ENCODE measurements at places on chromosomes 4 and X.

DNA sequence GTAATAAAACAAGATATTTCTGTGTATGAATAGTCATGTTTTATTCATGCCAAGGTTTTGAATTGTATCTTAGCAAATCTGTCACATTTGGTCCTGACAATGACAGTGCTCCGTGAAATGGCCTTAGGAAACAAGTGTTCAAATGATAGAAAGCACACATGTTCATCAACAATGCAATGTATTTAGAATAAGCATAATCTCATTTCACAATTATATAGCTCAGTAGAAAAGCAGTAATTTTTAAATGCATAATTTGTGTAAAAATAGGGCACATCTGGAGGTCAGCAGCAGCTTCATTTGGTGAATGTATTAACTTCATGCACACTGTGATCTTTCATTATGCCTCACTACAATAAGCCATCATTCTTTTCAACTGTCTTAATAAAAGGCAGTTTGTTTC is 380.4 kb downstream of the GPM6A start:
- no peak for DNase-seq
- no peak overlapping the region for H3K27ac ChIP-seq
- H3K36me3 ChIP-seq = no peaks in the 10 kb centered on the region

- DNase-seq = no peak
- H3K4me3 ChIP-seq = no peak overlapping the region
- no peak overlapping the region for H3K27ac ChIP-seq
- peaks cover 35% of the 10 kb centered on the region for H3K27me3 ChIP-seq
- no peaks in the 10 kb centered on the region for H3K36me3 ChIP-seq
- H3K4me1 ChIP-seq = peaks cover 1% of the 10 kb centered on the region
Observed at GRCh38 chr4:77564231-77564630, 41.4 kb upstream of the CXCL13 start.

- no peaks in the 10 kb centered on the region for H3K4me1 ChIP-seq
- no peak overlapping the region for H3K4me3 ChIP-seq
- H3K27me3 ChIP-seq = no peaks in the 10 kb centered on the region
- H3K27ac ChIP-seq = no peak overlapping the region
Observed at GRCh38 chrX:29471829-29472228, 743.5 kb upstream of the MAGEB2 start.

DNA sequence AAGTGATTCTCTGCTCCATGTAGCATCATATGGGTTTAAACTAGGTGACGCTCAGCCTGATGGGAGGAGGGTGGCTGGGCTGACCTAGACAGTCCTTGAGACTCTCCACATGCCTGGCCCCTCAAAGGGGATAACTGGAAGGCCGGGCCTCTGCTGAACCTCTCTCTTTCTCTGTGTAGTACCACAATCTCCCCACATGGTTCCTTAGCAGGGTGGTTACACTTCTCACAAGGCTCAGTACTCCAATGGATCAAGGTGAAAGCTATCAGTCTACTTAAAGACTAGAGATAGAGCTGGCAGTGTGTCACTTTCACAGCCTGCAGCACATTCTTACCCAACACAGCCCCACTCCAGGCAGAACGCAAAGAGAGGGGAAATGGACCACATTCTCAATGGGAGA is 80.4 kb downstream of the LDB2 start:
- peaks cover 11% of the 10 kb centered on the region for H3K27me3 ChIP-seq
- H3K27ac ChIP-seq = no peak overlapping the region
- DNase-seq = no peak
- no peaks in the 10 kb centered on the region for H3K4me1 ChIP-seq
- H3K4me3 ChIP-seq = no peak overlapping the region

DNA sequence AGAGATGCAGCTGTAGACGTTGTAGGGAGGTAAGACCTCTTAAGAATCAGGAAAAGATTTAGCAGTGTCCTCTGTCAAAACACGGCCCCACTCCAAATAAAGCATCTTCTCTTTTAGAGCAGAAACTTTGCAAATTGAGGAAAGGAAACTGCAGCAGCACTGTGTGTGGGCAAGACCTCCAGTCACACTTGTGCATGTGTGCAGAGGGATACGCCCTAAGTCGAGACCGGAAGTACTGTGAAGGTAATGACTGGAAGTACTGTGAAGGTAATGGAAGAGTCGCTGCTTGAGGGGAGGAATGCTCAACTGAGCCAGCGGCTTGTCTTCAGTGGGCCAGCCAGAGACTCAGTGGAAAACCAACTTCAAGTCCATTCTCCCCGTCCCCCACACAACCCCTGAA is 46.5 kb downstream of the EGF start:
- no peak overlapping the region for H3K4me3 ChIP-seq
- H3K36me3 ChIP-seq = no peaks in the 10 kb centered on the region
- no peaks in the 10 kb centered on the region for H3K4me1 ChIP-seq
- DNase-seq = no peak
- no peak overlapping the region for H3K27ac ChIP-seq
